ENCODE measurements at places on chromosomes 12 and 14. TPM values are rescaled to one million over a fixed set of nuclear protein-coding genes. Genes with fewer than 3 reads are reported as not detected.

DNA sequence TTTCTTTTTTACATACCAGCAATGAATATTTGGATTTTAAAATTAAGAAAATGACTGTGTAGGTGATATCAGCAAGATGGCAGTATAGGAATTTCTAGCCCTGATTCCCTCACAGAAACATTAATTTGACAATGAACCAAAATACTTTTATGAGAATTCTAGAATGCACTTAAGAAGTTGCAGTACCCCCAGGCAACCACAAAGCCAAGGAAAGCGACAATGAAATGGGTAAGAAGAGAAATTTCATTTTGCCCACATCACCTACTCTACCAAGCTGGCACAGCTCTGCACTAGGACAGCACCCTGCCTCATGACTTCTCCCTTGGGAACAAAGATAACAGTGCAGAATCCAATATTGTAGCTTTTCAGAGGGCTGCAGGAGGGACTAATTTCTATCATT lies 6.6 kb downstream of the OR9K2 start:
- H3K27me3 ChIP-seq = no peaks in the 10 kb centered on the region
- H3K4me1 ChIP-seq = no peaks in the 10 kb centered on the region
- DNase-seq = no peak
- H3K27ac ChIP-seq = no peak overlapping the region

DNA sequence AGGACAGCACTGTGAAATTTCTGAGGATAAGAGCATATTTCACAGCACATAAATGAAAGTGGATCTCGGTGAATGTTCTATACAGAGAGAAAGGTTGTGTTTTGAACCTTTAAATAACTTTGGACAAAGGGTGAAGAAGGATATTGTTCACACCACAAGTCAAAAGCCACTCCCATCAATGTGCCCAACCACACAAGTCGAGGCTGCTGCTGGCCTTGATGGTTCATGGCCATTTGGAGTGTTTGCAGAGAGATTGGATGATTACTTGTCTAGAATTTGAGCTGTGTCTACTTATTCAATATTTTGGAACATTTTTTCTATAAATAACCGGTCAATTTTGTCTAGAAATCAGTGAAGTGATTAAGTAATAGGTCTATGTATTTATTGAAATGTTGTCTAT lies 121.2 kb downstream of the HMGA2 start:
- no peak for DNase-seq
- no peak overlapping the region for H3K27ac ChIP-seq
- H3K36me3 ChIP-seq = no peaks in the 10 kb centered on the region
- no peaks in the 10 kb centered on the region for H3K27me3 ChIP-seq
- no peak overlapping the region for H3K4me3 ChIP-seq

DNA sequence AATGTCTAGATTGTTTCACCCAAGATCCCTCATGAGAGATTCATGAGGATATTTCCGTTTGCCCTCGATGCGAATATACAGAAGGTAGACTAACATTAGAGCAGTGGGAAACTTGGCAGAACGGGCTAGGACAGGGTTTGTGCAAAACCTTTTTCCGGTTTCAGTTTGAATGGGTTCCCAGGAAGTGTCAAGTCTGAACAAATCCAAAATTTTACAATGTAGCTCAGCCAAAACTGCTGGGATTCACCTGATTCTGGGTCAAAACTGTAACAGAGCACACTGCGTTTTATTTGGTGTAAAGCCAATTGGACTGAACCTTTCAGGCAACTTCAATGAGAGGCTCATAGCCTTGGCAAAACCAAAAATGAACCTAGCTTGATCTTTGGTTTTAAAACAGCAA lies 337.8 kb upstream of the DIO2 start:
- no peaks in the 10 kb centered on the region for H3K27me3 ChIP-seq
- no peaks in the 10 kb centered on the region for H3K4me1 ChIP-seq
- no peak for DNase-seq
- no peak overlapping the region for H3K27ac ChIP-seq
- H3K36me3 ChIP-seq = no peaks in the 10 kb centered on the region
- H3K4me3 ChIP-seq = no peak overlapping the region

Gene SLC10A1
- not detected for total RNA-seq

- peaks cover 1% of the 10 kb centered on the region for H3K27me3 ChIP-seq
- H3K4me1 ChIP-seq = no peaks in the 10 kb centered on the region
- H3K4me3 ChIP-seq = no peak overlapping the region
- no peak overlapping the region for H3K27ac ChIP-seq
These were observed 42.5 kb upstream of the C14orf180 start for GRCh38 chr14:104536942-104537612.

- no peak for DNase-seq
- no peak overlapping the region for H3K27ac ChIP-seq
- H3K4me1 ChIP-seq = peaks cover 2% of the 10 kb centered on the region
- H3K36me3 ChIP-seq = no peaks in the 10 kb centered on the region
- no peak overlapping the region for H3K4me3 ChIP-seq
- H3K27me3 ChIP-seq = no peaks in the 10 kb centered on the region
These were observed 177.3 kb upstream of the BMP4 start for GRCh38 chr14:54133896-54134295.

DNA sequence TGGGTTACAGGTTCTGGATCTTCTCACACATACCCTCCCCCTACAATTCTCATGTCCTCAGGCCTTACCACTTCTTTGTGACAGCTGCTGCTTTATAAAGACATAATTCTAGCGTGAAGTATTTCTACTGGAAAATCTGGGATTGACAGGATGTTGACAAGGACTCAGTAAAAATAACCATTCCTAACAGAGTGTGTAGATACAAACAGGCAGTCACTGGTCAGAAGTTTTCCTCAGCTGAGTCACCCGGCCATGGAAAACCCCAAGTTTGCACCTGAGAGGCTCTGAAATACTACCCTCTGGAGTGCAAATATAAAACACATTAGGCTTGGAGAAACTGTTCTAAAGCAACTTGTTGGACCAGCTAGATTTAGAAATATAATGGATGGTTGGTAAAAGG lies 54.4 kb downstream of the SPPL3 start:
- H3K4me3 ChIP-seq = no peak overlapping the region
- H3K4me1 ChIP-seq = peaks cover 4% of the 10 kb centered on the region
- no peak for DNase-seq
- H3K36me3 ChIP-seq = no peaks in the 10 kb centered on the region
- no peaks in the 10 kb centered on the region for H3K27me3 ChIP-seq

DNA sequence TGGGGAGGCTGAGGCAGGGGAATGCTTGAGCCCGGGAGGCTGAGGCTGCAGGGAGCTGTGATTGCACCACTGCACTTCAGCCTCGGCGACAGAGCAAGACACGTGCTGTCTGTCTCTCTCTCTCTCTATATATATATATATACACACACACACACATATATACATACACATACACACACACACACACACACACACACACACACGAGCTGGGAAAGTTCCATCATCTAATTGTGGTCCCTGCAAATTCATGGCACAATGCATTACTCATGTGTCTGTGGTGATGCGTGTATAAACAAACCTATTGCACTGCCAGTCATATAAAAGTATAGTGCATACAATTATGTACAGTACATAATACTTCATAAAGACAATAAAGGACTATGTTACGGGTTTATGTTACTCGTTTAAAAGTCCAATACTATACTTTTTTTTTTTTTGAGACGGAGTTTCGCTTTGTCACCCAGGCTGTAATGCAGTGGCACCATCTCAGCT lies 36.6 kb downstream of the WDR89 start:
- H3K27me3 ChIP-seq = no peaks in the 10 kb centered on the region
- no peak overlapping the region for H3K27ac ChIP-seq
- no peak overlapping the region for H3K4me3 ChIP-seq

GRCh38 chr12:560691-561390 lies 101.1 kb downstream of the B4GALNT3 start:
- no peak for DNase-seq
- no peaks in the 10 kb centered on the region for H3K4me1 ChIP-seq
- H3K36me3 ChIP-seq = no peaks in the 10 kb centered on the region
- no peak overlapping the region for H3K27ac ChIP-seq

- no peaks in the 10 kb centered on the region for H3K27me3 ChIP-seq
- H3K27ac ChIP-seq = no peak overlapping the region
- no peaks in the 10 kb centered on the region for H3K4me1 ChIP-seq
- no peak overlapping the region for H3K4me3 ChIP-seq
- no peak for DNase-seq
These were observed 34.4 kb downstream of the ATF7IP start for GRCh38 chr12:14399871-14400270.

Gene RNASE9
- not detected for total RNA-seq

Gene KLRC3
- total RNA-seq = not detected

- no peaks in the 10 kb centered on the region for H3K36me3 ChIP-seq
- no peak for DNase-seq
- H3K4me1 ChIP-seq = no peaks in the 10 kb centered on the region
These were observed 48.7 kb downstream of the BCAT1 start for GRCh38 chr12:24900196-24900595.

GRCh38 chr12:119115296-119115905 lies 63.3 kb upstream of the HSPB8 start:
- H3K27ac ChIP-seq = no peak overlapping the region
- H3K4me1 ChIP-seq = no peaks in the 10 kb centered on the region
- no peak for DNase-seq
- H3K4me3 ChIP-seq = no peak overlapping the region
- H3K36me3 ChIP-seq = no peaks in the 10 kb centered on the region
- H3K27me3 ChIP-seq = no peaks in the 10 kb centered on the region

- no peak overlapping the region for H3K27ac ChIP-seq
- no peaks in the 10 kb centered on the region for H3K4me1 ChIP-seq
- H3K4me3 ChIP-seq = no peak overlapping the region
- H3K27me3 ChIP-seq = no peaks in the 10 kb centered on the region
These were observed 189.0 kb upstream of the CDKN3 start for GRCh38 chr14:54207476-54208462.

DNA sequence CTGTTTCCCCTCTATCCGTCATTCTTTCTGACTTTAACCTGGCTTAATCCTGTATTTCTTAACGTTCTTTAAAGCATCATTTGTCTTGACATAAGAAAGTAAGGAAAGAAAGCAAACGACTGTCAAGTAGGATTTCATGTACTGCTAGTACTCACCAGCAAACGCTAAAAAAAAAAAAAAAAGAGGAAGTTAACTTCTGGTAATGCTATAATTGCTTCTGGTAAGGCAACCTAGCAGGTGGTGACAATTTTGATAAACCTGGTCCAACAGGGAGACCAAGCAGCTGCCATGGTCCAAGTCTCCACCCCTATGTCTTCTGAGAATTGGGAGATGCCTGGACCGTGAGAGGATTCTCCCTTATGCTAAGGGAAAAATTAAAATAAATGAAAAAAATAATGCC lies 306.6 kb downstream of the DAD1 start:
- no peak for DNase-seq
- H3K36me3 ChIP-seq = no peaks in the 10 kb centered on the region
- no peak overlapping the region for H3K27ac ChIP-seq
- H3K4me1 ChIP-seq = no peaks in the 10 kb centered on the region
- no peaks in the 10 kb centered on the region for H3K27me3 ChIP-seq
- H3K4me3 ChIP-seq = no peak overlapping the region

DNA sequence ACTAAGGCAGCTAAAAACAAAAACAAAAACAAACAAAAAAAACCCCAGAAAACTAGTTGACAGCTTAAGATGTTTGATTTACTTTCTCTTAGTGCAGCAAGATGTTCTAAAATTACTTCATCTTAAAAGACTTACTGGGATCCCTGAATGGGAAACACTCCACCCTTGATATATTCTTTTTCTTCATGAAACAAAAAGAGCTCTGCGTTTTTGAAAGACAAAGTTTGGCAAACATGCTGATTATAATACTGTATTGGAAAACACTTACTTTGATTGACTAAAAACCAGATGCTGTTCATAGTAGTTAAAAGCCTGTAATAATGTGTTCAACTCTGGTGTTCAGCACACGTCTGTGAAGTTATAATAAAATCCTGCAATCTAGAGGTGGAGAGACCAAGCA lies 136.8 kb downstream of the SRGAP1 start:
- no peaks in the 10 kb centered on the region for H3K4me1 ChIP-seq
- H3K27me3 ChIP-seq = no peaks in the 10 kb centered on the region
- peaks cover 2% of the 10 kb centered on the region for H3K36me3 ChIP-seq
- no peak overlapping the region for H3K4me3 ChIP-seq

Gene SIRT4
- 0.39 TPM for total RNA-seq

- H3K4me3 ChIP-seq = no peak overlapping the region
- no peak for DNase-seq
These were observed 8.2 kb downstream of the ULK1 start for GRCh38 chr12:131902332-131903241.

Gene ZDHHC22
- not detected for total RNA-seq

Gene CAPS2
- total RNA-seq = 33.9 TPM

GRCh38 chr12:31523306-31523705 lies 67.6 kb downstream of the DENND5B start:
- no peaks in the 10 kb centered on the region for H3K4me1 ChIP-seq
- no peak for DNase-seq
- no peaks in the 10 kb centered on the region for H3K27me3 ChIP-seq
- H3K4me3 ChIP-seq = no peak overlapping the region

- H3K4me1 ChIP-seq = no peaks in the 10 kb centered on the region
- H3K36me3 ChIP-seq = peaks cover 2% of the 10 kb centered on the region
- H3K4me3 ChIP-seq = no peak overlapping the region
- H3K27ac ChIP-seq = peak overlapping the region; percentile 96
- no peaks in the 10 kb centered on the region for H3K27me3 ChIP-seq
These were observed 115.9 kb downstream of the GPR135 start for GRCh38 chr14:59349258-59349701.

GRCh38 chr12:6345319-6346091 lies 3.6 kb upstream of the TNFRSF1A start:
- peak; percentile 88 for DNase-seq
- H3K27me3 ChIP-seq = no peaks in the 10 kb centered on the region
- H3K4me3 ChIP-seq = no peak overlapping the region
- peaks cover 3% of the 10 kb centered on the region for H3K4me1 ChIP-seq

GRCh38 chr14:83291714-83292113 lies 1758.1 kb upstream of the SEL1L start:
- no peaks in the 10 kb centered on the region for H3K36me3 ChIP-seq
- H3K4me3 ChIP-seq = no peak overlapping the region
- no peaks in the 10 kb centered on the region for H3K27me3 ChIP-seq
- no peaks in the 10 kb centered on the region for H3K4me1 ChIP-seq

GRCh38 chr12:95963096-95963495 lies 20.0 kb downstream of the AMDHD1 start:
- H3K27me3 ChIP-seq = no peaks in the 10 kb centered on the region
- H3K36me3 ChIP-seq = no peaks in the 10 kb centered on the region
- no peaks in the 10 kb centered on the region for H3K4me1 ChIP-seq
